ENCODE measurements at places on chromosomes 5 and 9.

GRCh38 chr9:21751998-21752397 is 50.4 kb upstream of the MTAP start:
- no peak for DNase-seq
- H3K36me3 ChIP-seq = no peaks in the 10 kb centered on the region
- H3K27me3 ChIP-seq = no peaks in the 10 kb centered on the region
- no peaks in the 10 kb centered on the region for H3K4me1 ChIP-seq

DNA sequence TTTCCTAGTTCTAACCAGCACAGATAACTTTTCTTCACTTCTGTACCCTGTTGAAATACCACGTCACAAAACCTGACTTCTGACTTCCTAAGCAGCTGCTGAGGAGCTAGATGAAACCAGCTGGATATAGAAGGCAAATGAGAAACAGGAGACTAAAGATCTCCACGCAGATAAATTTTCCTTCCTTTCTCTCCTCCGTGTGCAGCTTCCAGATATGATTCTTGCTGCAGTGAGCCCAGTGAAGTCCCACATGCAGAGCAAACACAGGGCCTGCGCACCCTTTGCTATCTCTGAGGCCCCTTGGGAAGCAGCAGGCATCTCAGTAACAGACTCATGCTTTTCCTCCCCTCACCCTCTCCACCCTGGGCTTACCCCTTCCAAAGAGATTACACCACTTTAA is 1638.3 kb downstream of the MAT2B start:
- no peaks in the 10 kb centered on the region for H3K27me3 ChIP-seq
- H3K27ac ChIP-seq = no peak overlapping the region
- H3K36me3 ChIP-seq = no peaks in the 10 kb centered on the region
- H3K4me3 ChIP-seq = no peak overlapping the region

GRCh38 chr9:4416467-4416866 is 73.8 kb upstream of the SLC1A1 start:
- H3K27me3 ChIP-seq = no peaks in the 10 kb centered on the region
- no peak overlapping the region for H3K27ac ChIP-seq
- no peak for DNase-seq
- no peaks in the 10 kb centered on the region for H3K36me3 ChIP-seq

- peak; percentile 56 for DNase-seq
- H3K36me3 ChIP-seq = no peaks in the 10 kb centered on the region
- no peaks in the 10 kb centered on the region for H3K4me1 ChIP-seq
- H3K27me3 ChIP-seq = peaks cover 13% of the 10 kb centered on the region
These were observed 263.2 kb downstream of the DMAC1 start for GRCh38 chr9:7536310-7536939.

DNA sequence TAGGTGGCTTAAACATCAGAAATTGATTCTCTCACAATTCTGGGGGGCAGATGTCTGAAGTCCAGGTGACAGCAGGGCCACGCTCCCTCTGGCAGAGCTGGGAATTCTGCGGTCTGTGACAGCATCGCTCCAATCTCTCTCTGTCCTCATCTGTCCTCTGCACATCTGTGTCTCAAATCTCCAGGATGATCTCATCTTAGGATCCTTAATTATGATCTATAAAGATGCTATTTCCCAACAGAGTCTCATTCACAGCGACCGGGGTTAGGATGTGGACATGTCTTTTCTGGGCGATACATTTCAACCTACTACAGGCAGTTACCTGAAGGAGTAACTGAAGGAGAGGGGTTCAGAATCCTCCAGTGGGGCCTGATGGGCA is 31.4 kb downstream of the ANKRD33B start:
- H3K36me3 ChIP-seq = no peaks in the 10 kb centered on the region
- DNase-seq = peak; percentile 50
- peak overlapping the region; percentile 78 for H3K27ac ChIP-seq
- peak overlapping the region; percentile 42 for H3K4me3 ChIP-seq
- no peaks in the 10 kb centered on the region for H3K27me3 ChIP-seq
- H3K4me1 ChIP-seq = peaks cover 17% of the 10 kb centered on the region

DNA sequence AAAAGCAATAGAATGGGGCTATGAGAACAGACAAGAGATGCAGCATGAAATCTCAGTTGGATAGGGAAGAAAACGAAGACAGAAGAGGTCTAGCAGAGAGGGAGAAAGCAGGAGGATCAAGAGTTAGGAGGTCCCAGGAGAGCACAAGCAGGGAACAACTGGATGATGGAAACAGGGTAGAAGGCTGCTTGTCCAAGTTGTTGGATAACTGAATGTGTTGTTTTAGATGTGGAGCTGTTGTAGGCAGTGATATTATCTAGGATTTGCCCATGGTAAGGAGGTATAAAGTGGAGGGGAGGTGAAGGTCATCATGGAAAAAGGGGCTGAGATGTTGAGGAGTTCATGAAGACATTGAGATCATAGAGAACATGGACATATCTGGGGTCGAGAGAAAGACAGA is 12.4 kb upstream of the RHOBTB3 start:
- H3K36me3 ChIP-seq = no peaks in the 10 kb centered on the region
- no peaks in the 10 kb centered on the region for H3K27me3 ChIP-seq
- no peak overlapping the region for H3K4me3 ChIP-seq
- no peak overlapping the region for H3K27ac ChIP-seq

- peak; percentile 93 for DNase-seq
- no peaks in the 10 kb centered on the region for H3K27me3 ChIP-seq
- H3K4me1 ChIP-seq = peaks cover 3% of the 10 kb centered on the region
- H3K36me3 ChIP-seq = no peaks in the 10 kb centered on the region
- peak overlapping the region; percentile 90 for H3K4me3 ChIP-seq
These were observed 1.1 kb downstream of the LURAP1L start for GRCh38 chr9:12775679-12776512.

GRCh38 chr9:119986713-119987112 is 593.3 kb downstream of the CDK5RAP2 start:
- H3K4me1 ChIP-seq = no peaks in the 10 kb centered on the region
- H3K36me3 ChIP-seq = no peaks in the 10 kb centered on the region
- no peak for DNase-seq
- H3K27me3 ChIP-seq = peaks cover 32% of the 10 kb centered on the region

- H3K36me3 ChIP-seq = no peaks in the 10 kb centered on the region
- DNase-seq = peak; percentile 63
- no peaks in the 10 kb centered on the region for H3K27me3 ChIP-seq
- no peak overlapping the region for H3K27ac ChIP-seq
- no peak overlapping the region for H3K4me3 ChIP-seq
These were observed 36.2 kb upstream of the OTULIN start for GRCh38 chr5:14628346-14628745.

- no peak overlapping the region for H3K27ac ChIP-seq
- DNase-seq = no peak
- no peaks in the 10 kb centered on the region for H3K27me3 ChIP-seq
These were observed 48.9 kb upstream of the CCDC112 start for GRCh38 chr5:115345344-115345743.

DNA sequence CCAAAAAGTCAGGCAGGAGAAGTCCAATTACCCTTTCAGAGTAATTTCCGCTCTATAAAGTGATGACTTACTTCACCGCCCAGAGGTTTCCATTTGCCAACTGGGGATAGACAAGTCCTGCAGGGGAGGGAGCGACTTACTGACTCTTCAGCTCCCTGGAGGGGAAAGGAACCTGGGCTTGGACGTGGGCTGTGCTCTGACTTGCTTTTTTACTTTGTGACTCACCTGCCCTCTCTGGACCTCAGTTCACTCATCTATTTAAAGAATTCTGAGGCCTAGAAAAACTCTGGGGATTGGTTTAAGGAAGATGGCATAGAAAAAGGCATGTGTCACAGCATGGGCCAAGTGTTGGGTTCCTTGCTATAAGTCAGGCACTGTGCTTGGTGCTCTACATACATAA is 180.4 kb upstream of the TRIM32 start:
- H3K36me3 ChIP-seq = no peaks in the 10 kb centered on the region
- H3K4me1 ChIP-seq = peaks cover 5% of the 10 kb centered on the region
- no peak overlapping the region for H3K4me3 ChIP-seq
- H3K27ac ChIP-seq = no peak overlapping the region
- no peak for DNase-seq

GRCh38 chr5:172908662-172909061 is 50.6 kb upstream of the RPL26L1 start:
- no peak overlapping the region for H3K27ac ChIP-seq
- H3K27me3 ChIP-seq = no peaks in the 10 kb centered on the region
- no peak for DNase-seq
- H3K36me3 ChIP-seq = peaks cover 13% of the 10 kb centered on the region
- no peak overlapping the region for H3K4me3 ChIP-seq

GRCh38 chr5:2675548-2675947 is 75.9 kb downstream of the IRX2 start:
- H3K27me3 ChIP-seq = no peaks in the 10 kb centered on the region
- no peaks in the 10 kb centered on the region for H3K4me1 ChIP-seq
- H3K36me3 ChIP-seq = no peaks in the 10 kb centered on the region
- H3K27ac ChIP-seq = no peak overlapping the region
- H3K4me3 ChIP-seq = no peak overlapping the region
- DNase-seq = no peak

DNA sequence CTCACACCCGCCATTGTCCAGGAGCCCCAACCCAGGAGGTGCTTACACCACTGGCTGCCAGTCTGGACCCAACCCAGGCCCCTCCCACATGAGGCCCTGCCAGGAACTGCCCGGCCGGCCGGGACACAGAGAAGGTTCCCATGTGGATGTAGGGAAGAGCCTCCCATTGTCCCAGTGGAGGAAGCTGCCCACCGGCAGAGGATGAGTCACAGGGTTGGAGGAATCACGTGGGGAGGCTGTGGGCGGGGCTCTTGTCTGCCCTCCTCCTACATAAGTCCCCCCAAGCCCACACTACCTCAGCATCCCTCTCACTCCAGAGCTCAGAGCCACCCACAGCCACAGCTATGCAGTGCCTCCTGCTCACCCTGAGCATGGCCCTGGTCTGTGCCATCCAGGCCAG is 26.1 kb downstream of the PAEP start:
- DNase-seq = no peak
- H3K36me3 ChIP-seq = no peaks in the 10 kb centered on the region
- no peaks in the 10 kb centered on the region for H3K4me1 ChIP-seq
- no peak overlapping the region for H3K4me3 ChIP-seq

DNA sequence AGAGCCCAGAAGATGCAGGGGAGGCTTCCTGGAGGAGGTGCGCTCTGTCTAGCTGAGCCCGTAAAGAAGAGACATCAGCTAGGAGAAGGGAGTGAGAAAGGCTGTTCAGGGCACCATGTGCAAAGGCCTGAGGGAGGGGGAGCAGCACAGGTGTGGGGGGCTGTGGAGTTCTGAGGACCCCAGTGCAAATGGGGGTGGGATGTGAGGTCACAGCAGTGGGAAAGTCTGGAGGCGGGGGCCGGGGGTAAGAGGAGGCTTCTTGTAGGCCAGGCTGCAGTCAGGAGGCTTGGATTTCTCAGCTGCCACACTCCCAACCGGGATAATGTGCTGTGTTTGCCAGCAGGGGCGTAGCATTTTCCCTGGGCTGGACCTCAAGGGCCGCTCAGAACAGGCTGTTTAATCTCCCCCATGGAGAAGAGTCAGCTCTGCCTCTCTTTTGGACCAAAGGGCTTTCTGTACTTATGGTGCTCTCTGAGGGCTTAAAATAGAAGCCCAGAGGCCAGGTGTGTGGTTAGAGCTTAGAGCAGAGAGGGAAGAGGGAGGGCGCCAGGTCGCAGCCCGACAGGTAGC is 5.7 kb downstream of the NEURL1B start:
- H3K36me3 ChIP-seq = no peaks in the 10 kb centered on the region
- H3K27ac ChIP-seq = no peak overlapping the region
- peak; percentile 36 for DNase-seq
- H3K4me1 ChIP-seq = no peaks in the 10 kb centered on the region

DNA sequence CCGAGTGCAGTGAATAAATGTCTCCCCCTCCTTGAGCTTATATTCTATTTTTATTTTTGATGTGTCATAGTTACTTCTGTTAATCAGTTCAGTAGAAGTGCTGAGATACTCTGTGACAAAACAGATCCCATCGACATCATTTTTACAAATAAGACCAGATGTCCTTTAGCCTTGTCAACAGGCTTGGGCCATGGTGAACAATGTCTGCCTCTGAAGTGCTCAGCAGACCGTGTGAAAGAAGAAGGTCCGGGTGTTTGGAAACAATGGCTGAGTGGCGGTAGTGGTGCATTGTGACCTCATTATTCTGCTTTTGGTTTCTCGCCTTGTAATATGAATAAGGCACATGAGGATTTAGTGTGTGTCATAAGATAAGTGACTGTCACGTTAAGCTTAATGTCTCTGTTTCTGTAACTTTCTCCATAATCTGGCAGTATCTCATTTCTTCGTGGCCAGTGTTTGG is 71.2 kb downstream of the SYK start:
- H3K4me3 ChIP-seq = peak overlapping the region; percentile 44
- no peaks in the 10 kb centered on the region for H3K27me3 ChIP-seq
- H3K36me3 ChIP-seq = peaks cover 10% of the 10 kb centered on the region
- H3K27ac ChIP-seq = no peak overlapping the region
- H3K4me1 ChIP-seq = no peaks in the 10 kb centered on the region
- no peak for DNase-seq

DNA sequence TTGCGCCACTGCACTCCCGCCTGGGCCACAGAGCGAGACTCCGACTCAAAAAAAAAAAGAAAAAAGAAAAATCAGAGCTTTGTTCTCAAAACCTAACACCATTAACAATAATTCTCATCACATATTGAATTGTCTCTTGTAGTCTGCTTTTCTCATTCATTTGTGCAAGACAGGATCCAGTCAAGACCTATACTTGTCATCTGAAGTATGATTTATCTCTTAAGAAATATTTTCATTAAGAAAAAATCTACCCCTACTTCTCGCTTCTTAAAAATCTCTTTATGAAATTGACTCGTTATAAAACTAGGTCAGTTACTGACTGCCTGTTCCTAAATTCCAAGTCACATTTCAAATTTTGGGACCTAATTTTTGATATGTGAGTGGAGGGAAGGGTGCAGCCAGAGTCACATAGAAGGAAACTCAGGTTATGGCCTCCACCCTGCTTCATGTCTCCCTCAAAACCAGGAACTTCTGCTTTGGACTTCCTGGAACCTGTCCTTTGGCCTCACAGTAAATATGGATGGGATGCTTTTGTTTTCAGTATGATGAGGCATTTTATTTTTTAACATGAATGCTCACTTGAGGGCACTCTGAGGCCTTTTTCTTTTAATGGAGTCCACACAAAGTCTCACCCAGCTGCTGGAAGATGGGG is 18.9 kb downstream of the ZNF169 start:
- no peak for DNase-seq
- H3K27me3 ChIP-seq = no peaks in the 10 kb centered on the region
- H3K27ac ChIP-seq = no peak overlapping the region
- H3K36me3 ChIP-seq = peaks cover 8% of the 10 kb centered on the region
- H3K4me3 ChIP-seq = no peak overlapping the region

- H3K4me3 ChIP-seq = no peak overlapping the region
- no peaks in the 10 kb centered on the region for H3K27me3 ChIP-seq
These were observed 463.6 kb downstream of the TAF11L14 start for GRCh38 chr5:18097817-18098216.

DNA sequence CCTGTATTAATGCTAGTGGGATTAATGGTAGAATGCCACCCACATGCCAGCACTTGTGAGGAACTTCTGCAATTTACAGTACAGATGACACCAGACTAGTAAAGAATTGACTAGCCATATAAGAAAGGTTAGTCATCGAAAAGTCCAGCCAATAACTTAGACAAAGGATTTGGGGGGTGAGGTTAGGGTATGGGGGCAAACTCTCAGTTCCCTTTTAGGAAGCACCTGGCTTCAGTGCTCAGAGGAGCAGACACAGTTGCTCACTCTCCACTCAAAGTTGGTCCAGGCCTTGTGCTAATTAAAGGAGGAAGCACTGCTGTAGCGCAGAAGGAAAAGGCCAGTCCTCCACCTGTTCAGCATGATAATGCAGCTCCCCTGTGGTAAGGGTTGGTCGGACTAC is 25.2 kb downstream of the TGFBR1 start:
- no peak for DNase-seq
- no peaks in the 10 kb centered on the region for H3K27me3 ChIP-seq
- peaks cover 1% of the 10 kb centered on the region for H3K4me1 ChIP-seq
- no peak overlapping the region for H3K4me3 ChIP-seq
- H3K27ac ChIP-seq = no peak overlapping the region

Measured in mesenchymal stem cell (in vitro differentiated cells and primary cell).